ENCODE measurements at places on chromosomes 16 and 17.

- no peak overlapping the region for H3K4me3 ChIP-seq
- peaks cover 52% of the 10 kb centered on the region for H3K4me1 ChIP-seq
- no peaks in the 10 kb centered on the region for H3K27me3 ChIP-seq
- no peak for DNase-seq
- H3K27ac ChIP-seq, result peak overlapping the region; percentile 79
- peaks cover 3% of the 10 kb centered on the region for H3K36me3 ChIP-seq
Measured at GRCh38 chr17:66715076-66715675, 119.7 kb upstream of the CACNG5 start.

GRCh38 chr16:61945511-61945910 lies 90.7 kb downstream of the CDH8 start:
- no peak overlapping the region for H3K4me3 ChIP-seq
- no peaks in the 10 kb centered on the region for H3K4me1 ChIP-seq
- H3K36me3 ChIP-seq, result no peaks in the 10 kb centered on the region
- peak; percentile 62 for DNase-seq
- no peak overlapping the region for H3K27ac ChIP-seq

DNA sequence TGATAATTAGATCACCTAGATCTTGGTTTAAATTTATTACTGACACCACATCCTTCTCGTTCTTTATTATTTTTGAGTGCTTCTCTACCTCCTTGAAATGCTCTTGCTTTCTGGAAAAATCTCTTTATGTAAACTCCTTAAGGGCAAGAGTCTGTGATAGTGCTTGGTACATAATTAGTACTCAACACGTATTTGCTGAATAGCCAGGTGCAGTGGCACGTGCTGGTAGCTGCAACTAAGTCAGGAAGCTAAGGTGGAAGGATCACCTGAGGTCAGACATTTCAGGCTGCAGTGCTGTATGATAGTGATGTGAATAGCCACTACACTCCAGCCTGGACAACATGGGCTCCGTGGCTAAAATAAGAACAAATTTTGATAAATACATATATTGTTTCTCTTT lies 63.0 kb downstream of the PPM1E start:
- H3K4me3 ChIP-seq, result no peak overlapping the region
- no peak overlapping the region for H3K27ac ChIP-seq
- no peaks in the 10 kb centered on the region for H3K27me3 ChIP-seq
- no peaks in the 10 kb centered on the region for H3K36me3 ChIP-seq
- no peak for DNase-seq

DNA sequence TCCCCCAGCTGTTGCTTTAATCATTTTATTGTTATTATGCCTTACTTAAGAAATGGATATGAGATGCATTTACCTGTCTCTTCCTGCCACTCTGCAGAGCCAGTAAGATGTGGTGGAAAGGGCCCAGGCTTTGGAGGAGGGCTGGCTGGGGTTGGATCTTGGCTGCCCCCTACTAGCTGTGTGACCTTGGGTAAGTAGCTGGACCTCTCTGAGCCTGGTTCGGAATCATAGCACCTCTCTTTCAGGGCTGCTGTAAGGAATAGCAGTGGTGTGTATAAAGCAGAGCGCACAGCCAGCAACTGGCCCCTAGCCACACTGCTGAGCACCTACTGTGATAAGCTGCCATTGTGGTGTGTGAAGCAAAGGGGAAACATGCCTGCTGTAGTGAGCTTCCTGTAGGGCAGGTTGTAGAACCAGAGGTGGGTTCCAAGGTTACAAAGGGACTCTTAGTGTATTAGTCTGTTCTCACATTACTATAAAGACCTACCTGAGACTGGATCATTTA lies 23.9 kb downstream of the MAPT start:
- no peak for DNase-seq
- peaks cover 5% of the 10 kb centered on the region for H3K4me1 ChIP-seq
- H3K4me3 ChIP-seq, result no peak overlapping the region
- no peak overlapping the region for H3K27ac ChIP-seq
- H3K27me3 ChIP-seq, result no peaks in the 10 kb centered on the region

- DNase-seq, result no peak
- peaks cover 11% of the 10 kb centered on the region for H3K4me1 ChIP-seq
- no peaks in the 10 kb centered on the region for H3K27me3 ChIP-seq
- peaks cover 56% of the 10 kb centered on the region for H3K36me3 ChIP-seq
- no peak overlapping the region for H3K4me3 ChIP-seq
- H3K27ac ChIP-seq, result no peak overlapping the region
Measured at GRCh38 chr17:39920218-39921210, 2.1 kb upstream of the GSDMB start.

DNA sequence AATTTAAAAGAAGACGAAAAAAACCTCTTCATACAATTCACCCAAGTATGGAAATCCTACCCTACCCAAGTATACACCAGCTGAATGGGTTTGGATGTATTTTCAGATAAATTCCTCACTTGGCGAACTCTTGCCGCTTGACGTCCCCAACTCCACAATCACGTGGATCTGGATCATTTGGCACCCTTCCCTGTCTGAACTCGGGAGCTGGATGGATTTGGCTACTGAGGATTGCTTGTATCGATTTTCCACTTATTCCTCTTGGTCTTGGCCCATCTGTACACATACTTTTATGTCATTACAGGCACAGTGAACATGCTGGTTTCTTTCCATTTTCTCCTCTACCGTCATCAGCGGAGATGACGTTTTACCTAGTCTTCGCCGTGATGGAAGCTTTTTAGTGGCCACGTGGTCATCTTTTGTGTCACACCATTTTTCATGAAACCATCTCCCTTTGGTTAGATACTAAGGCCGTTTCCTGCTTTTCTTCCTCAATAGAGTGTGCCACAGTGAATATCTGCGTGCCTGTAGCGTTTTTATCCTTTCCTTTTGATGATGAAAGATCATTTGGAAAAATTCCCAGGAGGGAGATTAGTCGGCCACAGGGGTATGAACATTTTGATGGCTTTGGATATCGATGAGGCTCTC lies 47.1 kb downstream of the CMIP start:
- no peaks in the 10 kb centered on the region for H3K27me3 ChIP-seq
- no peak for DNase-seq
- H3K4me3 ChIP-seq, result no peak overlapping the region
- H3K4me1 ChIP-seq, result peaks cover 88% of the 10 kb centered on the region
- H3K36me3 ChIP-seq, result peaks cover 23% of the 10 kb centered on the region
- H3K27ac ChIP-seq, result peak overlapping the region; percentile 16

GRCh38 chr17:33745047-33745760 lies 452.1 kb upstream of the ASIC2 start:
- no peak for DNase-seq
- H3K36me3 ChIP-seq, result no peaks in the 10 kb centered on the region
- H3K27ac ChIP-seq, result no peak overlapping the region
- peaks cover 5% of the 10 kb centered on the region for H3K27me3 ChIP-seq

GRCh38 chr17:56699186-56699894 lies 105.8 kb downstream of the NOG start:
- DNase-seq, result no peak
- H3K36me3 ChIP-seq, result no peaks in the 10 kb centered on the region
- no peak overlapping the region for H3K27ac ChIP-seq
- H3K4me1 ChIP-seq, result peaks cover 3% of the 10 kb centered on the region
- no peaks in the 10 kb centered on the region for H3K27me3 ChIP-seq

GRCh38 chr16:77949445-77949844 lies 72.9 kb upstream of the CLEC3A start:
- H3K4me3 ChIP-seq, result no peak overlapping the region
- H3K36me3 ChIP-seq, result no peaks in the 10 kb centered on the region
- peaks cover 4% of the 10 kb centered on the region for H3K4me1 ChIP-seq
- no peak for DNase-seq
- no peaks in the 10 kb centered on the region for H3K27me3 ChIP-seq

- H3K27ac ChIP-seq, result no peak overlapping the region
- H3K4me1 ChIP-seq, result no peaks in the 10 kb centered on the region
- H3K4me3 ChIP-seq, result no peak overlapping the region
- no peaks in the 10 kb centered on the region for H3K36me3 ChIP-seq
Measured at GRCh38 chr16:55434000-55434399, 45.0 kb upstream of the MMP2 start.

- H3K36me3 ChIP-seq, result peaks cover 47% of the 10 kb centered on the region
- DNase-seq, result peak; percentile 65
- H3K4me1 ChIP-seq, result peaks cover 55% of the 10 kb centered on the region
- H3K27me3 ChIP-seq, result no peaks in the 10 kb centered on the region
- H3K27ac ChIP-seq, result peak overlapping the region; percentile 92
- peak overlapping the region; percentile 9 for H3K4me3 ChIP-seq
Measured at GRCh38 chr16:2691491-2692248, 9.3 kb downstream of the KCTD5 start.

- H3K36me3 ChIP-seq, result no peaks in the 10 kb centered on the region
- H3K4me1 ChIP-seq, result peaks cover 6% of the 10 kb centered on the region
- H3K4me3 ChIP-seq, result no peak overlapping the region
- no peak overlapping the region for H3K27ac ChIP-seq
- H3K27me3 ChIP-seq, result peaks cover 32% of the 10 kb centered on the region
Measured at GRCh38 chr16:55367866-55368603, 44.0 kb downstream of the IRX6 start.

- no peaks in the 10 kb centered on the region for H3K27me3 ChIP-seq
- no peaks in the 10 kb centered on the region for H3K4me1 ChIP-seq
- DNase-seq, result no peak
- H3K27ac ChIP-seq, result no peak overlapping the region
Measured at GRCh38 chr17:53462393-53462811, 360.3 kb upstream of the KIF2B start.

- DNase-seq, result no peak
- no peaks in the 10 kb centered on the region for H3K27me3 ChIP-seq
- no peak overlapping the region for H3K4me3 ChIP-seq
- peaks cover 11% of the 10 kb centered on the region for H3K36me3 ChIP-seq
- H3K4me1 ChIP-seq, result peaks cover 16% of the 10 kb centered on the region
- no peak overlapping the region for H3K27ac ChIP-seq
Measured at GRCh38 chr17:79044462-79044861, 20.5 kb downstream of the C1QTNF1 start.

DNA sequence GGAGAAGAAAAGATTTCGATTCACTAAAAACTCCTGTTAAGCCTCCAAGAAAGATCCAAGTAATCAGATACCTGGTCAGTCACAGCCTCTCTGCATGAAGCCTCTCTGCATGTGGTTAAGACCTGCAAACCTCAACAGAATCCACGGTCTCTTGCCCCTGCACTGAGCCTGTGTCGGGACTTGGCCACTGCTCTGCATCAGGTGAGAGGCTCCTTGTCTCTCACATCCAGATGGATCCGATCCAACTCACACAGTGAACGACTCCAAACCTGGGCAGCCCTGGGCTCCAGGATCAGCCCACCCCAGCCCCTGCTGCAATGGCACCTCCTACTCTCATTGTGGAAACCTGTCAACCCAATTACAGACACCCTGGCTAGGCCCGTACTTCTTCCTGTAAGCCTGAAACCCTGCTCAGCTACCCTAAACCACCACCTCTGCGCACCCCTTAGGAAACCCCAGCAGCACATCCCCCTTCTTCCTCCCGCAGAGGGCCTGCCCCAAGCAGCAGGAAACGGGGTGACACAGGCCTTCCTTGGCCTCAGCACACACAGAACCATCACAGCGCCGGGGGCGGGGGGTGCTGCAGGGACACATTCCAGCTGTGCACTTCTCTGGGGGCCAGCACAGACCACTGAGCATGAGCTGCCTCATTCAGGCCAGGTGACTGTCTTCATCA lies 129.5 kb downstream of the ANKRD11 start:
- H3K36me3 ChIP-seq, result peaks cover 8% of the 10 kb centered on the region
- H3K27ac ChIP-seq, result no peak overlapping the region
- peaks cover 64% of the 10 kb centered on the region for H3K4me1 ChIP-seq
- DNase-seq, result no peak
- H3K27me3 ChIP-seq, result no peaks in the 10 kb centered on the region

DNA sequence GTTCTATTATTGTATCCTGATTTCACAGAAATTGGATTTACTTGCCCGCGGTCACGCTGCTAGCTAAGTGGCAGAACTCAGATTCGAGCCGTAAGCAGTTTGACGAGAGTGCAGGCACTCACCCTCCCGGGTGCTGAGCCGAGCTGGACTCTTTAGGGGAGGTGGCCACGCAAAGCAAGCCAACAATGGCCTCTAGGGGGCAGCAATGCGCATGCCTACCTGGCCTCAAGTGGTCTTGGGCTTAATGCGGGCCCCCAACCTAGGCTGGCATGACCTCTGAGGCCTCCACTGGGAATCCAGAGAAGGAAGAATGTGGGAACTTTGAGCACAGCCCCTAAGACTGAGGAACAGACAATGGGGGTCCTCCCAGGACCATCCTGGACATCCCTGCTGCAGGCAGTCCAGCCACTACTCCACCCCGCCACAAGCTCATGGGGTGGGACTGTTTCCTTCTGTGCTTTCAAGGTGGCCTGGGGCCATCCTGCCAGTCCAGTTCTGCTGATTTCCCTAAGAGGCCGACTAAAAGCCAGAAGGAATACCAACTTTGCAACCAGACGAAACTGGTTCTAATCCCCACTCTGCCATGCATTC lies 276.5 kb downstream of the XYLT1 start:
- H3K27ac ChIP-seq, result no peak overlapping the region
- DNase-seq, result no peak
- peaks cover 25% of the 10 kb centered on the region for H3K36me3 ChIP-seq
- H3K4me3 ChIP-seq, result no peak overlapping the region
- H3K4me1 ChIP-seq, result peaks cover 4% of the 10 kb centered on the region

- no peaks in the 10 kb centered on the region for H3K36me3 ChIP-seq
- no peak overlapping the region for H3K4me3 ChIP-seq
- H3K27ac ChIP-seq, result no peak overlapping the region
- no peak for DNase-seq
- H3K4me1 ChIP-seq, result no peaks in the 10 kb centered on the region
- H3K27me3 ChIP-seq, result no peaks in the 10 kb centered on the region
Measured at GRCh38 chr16:47724115-47724785, 263.1 kb downstream of the PHKB start.

DNA sequence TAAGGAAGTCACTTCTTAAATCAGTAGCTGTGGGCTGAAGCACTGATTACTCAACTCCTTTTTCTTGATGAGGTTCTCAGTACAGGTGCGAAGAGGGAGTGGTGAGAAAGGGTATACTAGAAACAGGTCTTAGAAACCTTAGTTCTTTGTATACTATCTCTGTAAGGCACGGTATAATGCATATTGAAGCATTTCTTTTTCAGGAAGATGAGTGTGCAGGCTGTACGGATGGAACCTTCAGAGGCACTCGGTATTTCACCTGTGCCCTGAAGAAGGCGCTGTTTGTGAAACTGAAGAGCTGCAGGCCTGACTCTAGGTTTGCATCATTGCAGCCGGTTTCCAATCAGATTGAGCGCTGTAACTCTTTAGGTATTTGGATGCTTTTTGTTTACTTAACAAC lies 39.2 kb downstream of the CYLD start:
- H3K4me1 ChIP-seq, result no peaks in the 10 kb centered on the region
- H3K27ac ChIP-seq, result no peak overlapping the region
- H3K27me3 ChIP-seq, result no peaks in the 10 kb centered on the region
- H3K36me3 ChIP-seq, result peaks cover 15% of the 10 kb centered on the region
- no peak for DNase-seq

Measured in spinal cord (tissue), 10 donors.